ENCODE measurements at places on chromosomes 11 and 22. TPM values are rescaled to one million over a fixed set of nuclear protein-coding genes. Genes with fewer than 3 reads are reported as not detected.

The PARVA gene
- 24.4 TPM for total RNA-seq

The GLYAT gene
- total RNA-seq, result not detected

The ELFN2 gene
- 7.6 TPM for total RNA-seq

The ZNF70 gene
- 1.0 TPM for total RNA-seq

The EMID1 gene
- 0.34 TPM for total RNA-seq

The SCUBE2 gene
- 0.43 TPM for total RNA-seq

The OR52E8 gene
- total RNA-seq, result not detected

The PLEKHB1 gene
- total RNA-seq, result 0.85 TPM

The CLCF1 gene
- total RNA-seq, result 45.1 TPM

The STX3 gene
- 27.1 TPM for total RNA-seq

The AQP11 gene
- total RNA-seq, result 2.6 TPM

The SAA1 gene
- 0.63 TPM for total RNA-seq

The THRSP gene
- total RNA-seq, result not detected

The MUC5AC gene
- total RNA-seq, result 3.6 TPM

The DEPDC7 gene
- total RNA-seq, result 6.7 TPM

The SYCE3 gene
- 0.58 TPM for total RNA-seq

The TXNRD2 gene
- 25.6 TPM for total RNA-seq

Data from A549 treated with RU486 at 1 μM for 4 hours (cell line).